Renal cortex interstitium (tissue), 15 donors: ENCODE measurements at places on chromosomes 11 and 22. TPM values are rescaled to one million over a fixed set of nuclear protein-coding genes. Genes with fewer than 3 reads are reported as not detected.

The SLC5A12 gene
- 65.6 TPM for polyA plus RNA-seq

The CRYBB3 gene
- polyA plus RNA-seq, result 0.22 TPM

The OR5P2 gene
- polyA plus RNA-seq, result not detected

The NAALADL1 gene
- 10.7 TPM for polyA plus RNA-seq

The THRSP gene
- polyA plus RNA-seq, result 0.33 TPM

The MRGPRX4 gene
- polyA plus RNA-seq, result not detected

The LDLRAD3 gene
- polyA plus RNA-seq, result 23.5 TPM

The POTEH gene
- polyA plus RNA-seq, result not detected

The GSTT2 gene
- polyA plus RNA-seq, result 1.8 TPM

The DDI1 gene
- not detected for polyA plus RNA-seq

The TRIM34 gene
- polyA plus RNA-seq, result 7.3 TPM

DNA sequence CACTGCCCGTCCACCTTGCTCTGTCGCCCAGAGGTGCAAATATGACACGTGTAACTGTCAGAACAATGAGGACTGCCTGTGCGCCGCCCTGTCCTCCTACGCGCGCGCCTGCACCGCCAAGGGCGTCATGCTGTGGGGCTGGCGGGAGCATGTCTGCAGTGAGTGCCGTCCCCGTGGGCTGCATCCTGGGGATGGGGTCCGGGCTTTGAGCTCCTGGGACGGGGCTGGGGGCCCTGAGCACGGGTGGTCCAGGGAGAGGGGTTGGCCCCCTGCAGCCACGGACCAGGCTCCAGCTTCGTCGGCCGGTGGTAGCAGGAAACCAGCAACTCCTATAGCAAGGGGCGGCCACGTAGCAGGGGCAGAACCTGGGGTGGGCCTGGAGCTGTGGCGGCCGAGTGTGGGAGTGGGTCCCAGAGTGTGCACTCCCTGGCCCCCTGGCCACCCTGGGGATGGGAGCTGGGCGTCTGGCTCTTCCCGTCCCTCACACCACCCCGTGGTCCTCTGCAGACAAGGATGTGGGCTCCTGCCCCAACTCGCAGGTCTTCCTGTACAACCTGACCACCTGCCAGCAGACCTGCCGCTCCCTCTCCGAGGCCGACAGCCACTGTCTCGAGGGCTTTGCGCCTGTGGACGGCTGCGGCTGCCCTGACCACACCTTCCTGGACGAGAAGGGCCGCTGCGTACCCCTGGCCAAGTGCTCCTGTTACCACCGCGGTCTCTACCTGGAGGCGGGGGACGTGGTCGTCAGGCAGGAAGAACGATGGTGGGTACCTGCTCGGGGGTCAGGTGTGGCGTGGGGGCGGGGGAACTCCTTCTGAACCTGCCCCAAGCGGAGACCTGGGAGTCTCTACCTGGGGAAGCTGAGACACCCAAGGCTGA is 10.1 kb downstream of the MUC2 start:
- DNase-seq, result no peak

DNA sequence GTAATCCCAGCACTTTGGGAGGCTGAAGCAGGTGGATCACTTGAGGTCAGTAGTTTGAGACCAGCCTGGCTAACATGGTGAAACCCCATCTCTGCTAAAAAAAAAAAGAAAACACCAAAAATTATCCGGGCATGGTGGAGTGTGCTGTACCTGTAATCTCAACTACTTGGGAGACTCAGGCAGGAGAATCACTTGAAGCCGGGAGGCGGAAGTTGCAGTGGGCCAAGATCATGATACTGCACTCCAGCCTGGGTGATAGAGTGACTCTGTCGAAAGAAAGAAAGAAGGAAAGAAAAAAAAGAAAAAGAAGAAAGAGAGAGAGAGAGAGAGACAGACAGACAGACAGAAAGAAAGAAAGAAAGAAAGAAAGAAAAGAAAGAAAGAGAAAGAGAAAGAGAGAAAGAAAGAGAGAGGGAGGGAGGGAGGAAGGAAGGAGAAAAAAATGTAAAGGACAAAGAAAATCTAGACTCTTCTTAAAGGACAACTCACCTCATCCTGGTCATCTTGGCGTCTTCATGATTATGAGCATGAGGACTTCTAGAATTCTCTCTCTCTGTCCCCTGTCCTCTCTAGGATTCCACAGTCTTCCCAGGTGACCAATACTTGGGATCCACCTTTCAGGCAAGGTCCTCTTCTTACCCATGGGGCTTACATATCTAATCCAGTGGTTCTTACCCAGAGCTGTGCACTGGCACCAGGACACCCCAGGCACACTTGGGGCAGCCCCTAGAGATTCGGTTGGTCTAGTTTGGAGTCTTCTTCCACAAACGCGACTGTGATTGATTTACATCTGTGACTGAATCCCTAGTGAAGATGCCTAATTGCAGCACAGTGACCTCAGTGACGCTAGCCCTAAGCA is 120.9 kb downstream of the MED15 start:
- DNase-seq, result no peak

GRCh38 chr22:29369460-29369859 is 18.9 kb downstream of the AP1B1 start:
- no peak for DNase-seq

- DNase-seq, result no peak
These were observed 261.4 kb downstream of the DDX10 start for GRCh38 chr11:108926171-108926840.

DNA sequence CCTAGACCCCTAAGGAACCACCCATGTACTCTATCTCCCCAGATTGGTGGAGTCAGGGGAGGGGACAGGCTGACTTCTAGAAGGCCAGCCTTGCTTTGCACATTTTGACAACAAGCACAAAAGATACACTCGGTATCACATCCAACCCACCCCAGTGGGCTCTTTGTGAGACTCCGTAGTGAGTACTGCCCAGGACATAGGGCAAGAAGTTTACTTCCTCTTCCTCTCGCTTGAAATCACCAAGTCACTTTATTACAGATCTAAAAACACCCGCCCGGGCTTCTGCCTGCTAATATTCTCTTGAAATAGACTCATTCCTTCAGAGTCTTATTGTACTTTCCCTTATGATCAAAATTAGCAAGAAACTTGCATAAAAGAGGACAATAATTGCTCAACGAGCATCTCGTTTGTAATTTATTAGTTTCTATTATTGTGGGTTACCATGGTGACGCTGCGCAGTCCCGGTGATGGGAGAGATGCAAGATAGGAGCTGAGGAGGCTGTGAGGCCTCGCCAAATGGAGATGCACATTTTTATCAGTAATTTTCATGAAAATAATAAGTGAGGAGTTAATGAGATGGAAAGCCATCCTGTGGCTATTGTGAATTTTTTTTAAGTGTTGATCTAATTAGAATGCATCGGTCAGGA is 96.9 kb downstream of the FEZ1 start:
- no peak for DNase-seq

- no peak for DNase-seq
These were observed 6.8 kb downstream of the MAP4K2 start for GRCh38 chr11:64796047-64796756.

- DNase-seq, result no peak
These were observed 63.8 kb upstream of the UCP3 start for GRCh38 chr11:74072721-74073120.

DNA sequence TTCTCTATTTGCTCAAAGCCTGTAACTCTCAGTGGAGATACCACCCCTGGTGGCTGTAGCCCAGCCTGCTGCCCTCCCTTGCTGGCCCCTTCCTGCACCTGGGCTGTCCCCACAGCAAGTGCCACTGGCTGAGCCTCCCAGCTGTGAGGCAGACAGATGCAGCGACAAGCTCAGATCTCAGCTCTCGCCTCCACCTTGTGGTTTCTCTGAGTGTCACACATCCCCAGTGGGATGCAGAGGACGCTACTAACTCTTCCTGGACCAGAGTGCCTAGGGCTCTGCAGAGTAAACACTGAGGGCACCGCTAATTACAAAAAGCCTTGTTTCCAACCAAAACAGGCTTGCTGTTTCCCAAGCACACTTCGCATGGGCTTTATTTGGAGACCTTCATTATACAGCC is 8.9 kb downstream of the YPEL1 start:
- DNase-seq, result no peak

DNA sequence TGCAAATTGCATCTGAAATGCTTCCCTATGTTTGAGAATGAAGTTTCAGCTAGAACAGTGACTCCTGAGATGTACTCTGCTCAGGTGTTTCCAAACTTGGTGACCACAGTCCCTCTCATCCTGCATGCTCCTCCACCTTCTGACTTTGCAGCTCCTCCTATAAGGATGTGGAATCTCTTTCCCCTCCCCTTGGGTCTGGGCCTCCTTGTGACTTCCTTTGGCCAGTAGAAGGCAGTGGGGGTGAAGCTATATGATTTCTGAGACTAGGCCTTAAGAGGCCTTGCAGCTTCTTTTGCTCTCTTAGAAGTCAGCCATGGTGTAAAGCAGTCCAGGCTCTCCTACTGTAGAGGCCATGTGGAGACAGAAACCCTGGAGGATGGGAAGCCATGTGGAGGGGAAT is 50.7 kb downstream of the CSF2RB start:
- DNase-seq, result no peak

GRCh38 chr22:45885171-45885840 is 91.7 kb downstream of the WNT7B start:
- no peak for DNase-seq

GRCh38 chr22:36463783-36464184 is 17.7 kb downstream of the TXN2 start:
- no peak for DNase-seq

DNA sequence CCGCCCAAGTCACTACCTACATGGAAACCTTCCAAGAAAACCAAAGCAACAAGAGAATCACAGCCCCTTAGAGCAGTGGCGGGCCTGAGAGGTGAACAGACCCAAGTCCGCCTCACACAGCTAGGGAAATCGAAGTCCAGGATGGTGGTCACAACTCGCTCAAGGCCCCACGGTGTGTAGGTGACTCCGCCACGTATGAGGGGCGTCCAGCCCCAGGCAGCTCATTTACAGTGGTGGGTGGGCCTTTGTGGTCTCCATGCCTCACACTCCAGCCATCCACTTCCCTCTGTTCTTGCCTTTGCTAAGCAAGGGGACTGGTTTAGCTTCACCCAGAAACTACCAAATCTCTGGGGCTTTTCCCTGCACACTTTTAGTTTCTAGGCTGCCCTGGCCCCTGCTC is 9.7 kb upstream of the TCF20 start:
- DNase-seq, result no peak

DNA sequence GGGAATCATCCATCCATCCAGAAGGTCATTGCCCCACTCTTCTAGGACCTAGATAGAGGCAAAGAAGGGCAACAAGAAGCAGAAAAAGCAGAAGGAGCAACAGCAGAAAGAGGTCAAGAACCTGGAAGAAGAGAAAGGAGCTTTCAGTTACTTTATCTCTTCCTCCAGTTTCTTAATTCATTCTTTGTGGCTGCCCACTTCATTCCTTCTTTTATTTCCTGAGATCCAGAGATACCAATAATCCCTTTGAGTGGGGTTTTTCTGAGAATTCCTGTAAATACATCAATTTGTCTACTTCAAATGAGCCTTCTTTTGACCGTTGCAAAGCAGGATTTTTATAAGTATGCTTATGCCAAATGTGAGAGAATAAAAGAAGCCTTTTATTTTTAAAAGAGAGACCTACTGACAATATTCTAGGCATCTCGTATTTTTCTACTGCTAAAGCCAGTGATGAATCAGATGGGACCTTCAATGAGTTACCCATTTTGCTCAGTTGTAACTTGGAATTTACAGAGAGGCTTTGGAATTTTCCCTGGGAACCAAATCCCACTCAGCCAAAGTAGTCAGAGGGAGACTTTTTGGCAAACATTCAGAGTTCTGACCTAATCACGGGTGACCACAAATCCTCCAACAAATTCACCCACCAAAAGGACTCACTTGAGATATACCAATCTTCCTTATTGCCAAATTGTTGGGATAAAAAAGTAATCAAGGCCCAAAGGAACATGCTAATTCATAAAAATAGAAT is 54.9 kb downstream of the ZC3H12C start:
- DNase-seq, result no peak

- no peak for DNase-seq
These were observed 10.1 kb downstream of the MTFP1 start for GRCh38 chr22:30435674-30436126.

DNA sequence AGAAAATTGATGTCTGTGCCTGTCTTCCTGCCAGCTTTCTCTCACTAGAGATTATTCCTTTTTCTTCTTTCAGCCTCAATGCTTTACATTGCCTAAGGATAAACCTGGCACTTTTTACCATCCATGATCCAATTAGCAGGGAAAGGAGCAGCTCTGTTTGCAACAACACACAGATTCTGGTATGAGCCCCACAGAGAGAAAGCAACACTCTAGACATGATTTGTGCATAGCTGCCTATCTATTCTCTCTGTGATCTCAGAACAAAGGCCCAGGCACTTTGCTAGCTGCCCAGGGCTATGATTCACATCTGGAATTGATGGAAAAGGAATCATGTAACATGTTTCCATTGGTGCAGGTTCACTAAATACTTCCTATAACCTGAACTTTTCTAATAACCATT is 685.0 kb downstream of the ETS1 start:
- DNase-seq, result no peak

DNA sequence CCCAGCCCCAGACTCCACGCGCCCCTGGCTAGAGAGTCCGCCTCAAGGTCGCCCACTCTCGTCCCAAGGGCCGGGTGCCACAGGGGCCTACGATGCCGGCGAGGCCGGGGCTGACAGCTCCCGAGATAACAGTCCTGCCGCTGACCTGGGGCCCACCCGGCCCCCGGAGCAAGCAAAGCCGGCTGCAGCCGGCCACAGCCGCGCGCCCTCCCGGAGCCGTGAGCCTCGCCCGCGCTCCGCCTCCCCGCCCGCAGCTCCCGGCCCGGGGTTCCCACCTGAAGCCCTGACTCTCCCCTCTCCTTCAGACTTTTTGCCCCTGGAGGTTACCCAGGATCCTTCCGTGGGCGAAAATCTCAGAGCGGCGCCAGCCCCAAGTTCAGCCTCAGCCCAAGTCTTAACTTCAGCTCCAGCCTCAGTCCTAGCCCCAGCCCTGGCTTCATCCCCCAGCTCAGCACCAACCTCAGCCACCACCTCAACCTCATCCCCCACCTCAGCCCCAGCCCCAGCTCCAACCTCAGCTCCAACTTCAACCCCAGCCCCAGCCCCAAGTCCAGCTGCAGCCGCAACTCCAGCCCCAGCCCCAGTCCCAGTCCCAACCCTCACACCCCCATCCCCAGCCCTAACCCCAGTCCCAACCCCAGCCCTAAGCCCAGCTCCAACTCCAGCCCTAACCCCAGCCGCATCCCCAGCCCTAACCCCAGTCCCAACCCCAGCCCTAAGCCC is 1.7 kb downstream of the KLHDC7B start:
- DNase-seq, result no peak
